Activated naive CD4-positive, alpha-beta T cell treated with Interleukin-2 at 50 U/mL for 16 hours (primary cell): ENCODE measurements at places on chromosomes 5 and 9.
A peak's percentile ranks its signal among the peaks of the same experiment; 100 is the strongest.

GRCh38 chr5:118963169-118963568 lies 25.2 kb downstream of the DTWD2 start:
- DNase-seq: no peak

DNA sequence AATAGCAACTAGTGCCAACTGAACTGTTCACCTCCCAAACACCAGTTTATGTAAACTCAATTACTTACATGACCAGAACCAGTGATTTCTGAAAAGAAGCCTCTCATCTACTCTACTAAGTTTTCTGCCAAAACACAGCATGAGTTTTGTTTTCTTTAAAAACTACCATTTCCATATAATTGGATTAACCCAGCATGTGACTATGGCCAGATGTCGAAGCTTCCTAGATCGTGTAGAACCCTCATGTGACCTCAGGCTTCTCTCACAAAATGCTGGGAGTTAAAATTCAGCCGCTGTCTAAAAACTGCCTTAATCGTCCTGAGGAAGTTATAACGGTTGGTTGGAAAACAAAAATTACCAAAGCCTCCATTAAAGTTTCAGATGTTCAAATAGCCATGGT lies 303.5 kb downstream of the IRX1 start:
- DNase-seq: no peak

- DNase-seq: peak; percentile 71
Measured at GRCh38 chr5:172223901-172224873, 30.2 kb downstream of the EFCAB9 start.

GRCh38 chr5:14588758-14589543 lies 7.4 kb downstream of the OTULINL start:
- no peak for DNase-seq

DNA sequence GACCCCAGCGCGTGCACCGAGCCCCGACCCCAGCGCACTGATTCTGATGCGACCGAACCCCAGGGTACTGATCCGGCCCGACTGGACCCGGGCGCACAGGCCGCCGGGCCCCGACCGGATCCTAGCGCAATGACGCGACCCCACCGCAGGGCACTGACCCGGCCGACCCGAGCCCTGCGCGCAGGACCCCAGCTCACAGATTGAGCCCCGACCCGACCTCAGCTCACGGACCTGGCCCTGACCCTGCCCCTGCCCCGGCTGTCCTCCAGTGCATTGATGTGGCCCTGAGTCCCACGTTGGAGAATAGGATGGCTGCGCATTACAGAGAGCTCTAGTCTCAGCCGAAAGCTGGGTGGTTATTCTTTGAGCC lies 438 bp downstream of the TRIP13 start:
- no peak for DNase-seq

DNA sequence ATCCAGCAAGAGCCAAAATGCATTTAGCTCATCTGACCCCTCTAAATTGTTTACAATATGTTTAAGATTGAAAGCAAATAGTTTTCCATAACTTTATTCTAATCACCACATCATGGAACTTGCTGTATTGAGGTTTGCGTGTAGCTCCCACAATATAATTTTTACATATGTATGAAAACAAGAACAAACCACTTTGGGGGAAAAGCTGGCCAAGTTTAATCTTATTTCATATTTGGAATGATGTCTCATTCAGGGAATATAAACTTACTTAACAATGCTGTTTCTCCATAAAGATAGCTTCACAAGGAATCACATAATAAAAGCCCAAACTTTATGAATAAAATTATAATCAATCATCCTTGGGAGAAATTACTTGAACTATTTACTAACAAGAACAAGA lies 194.6 kb upstream of the PCSK5 start:
- DNase-seq: no peak

DNA sequence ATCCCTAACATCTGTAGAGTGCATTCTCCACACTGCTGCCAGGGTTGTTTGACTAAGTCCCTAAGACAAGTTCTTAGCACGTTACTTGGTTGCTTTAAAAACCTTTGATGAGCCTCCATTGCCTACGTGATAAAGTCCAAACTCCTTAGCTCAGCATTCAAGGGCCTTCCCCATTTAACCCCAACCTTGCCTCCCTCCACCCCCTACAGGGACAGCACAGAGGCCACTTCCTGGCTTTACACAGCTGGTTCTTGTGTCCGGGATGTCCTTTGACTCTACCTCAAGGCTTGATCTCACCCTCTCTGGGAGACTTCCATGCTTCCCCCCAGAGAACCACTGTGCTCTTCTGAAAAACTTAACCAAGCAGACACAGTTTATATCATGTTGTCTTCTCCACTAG lies 29.4 kb downstream of the FAM240B start:
- no peak for DNase-seq
